ENCODE measurements at places on chromosomes 4 and X.

DNA sequence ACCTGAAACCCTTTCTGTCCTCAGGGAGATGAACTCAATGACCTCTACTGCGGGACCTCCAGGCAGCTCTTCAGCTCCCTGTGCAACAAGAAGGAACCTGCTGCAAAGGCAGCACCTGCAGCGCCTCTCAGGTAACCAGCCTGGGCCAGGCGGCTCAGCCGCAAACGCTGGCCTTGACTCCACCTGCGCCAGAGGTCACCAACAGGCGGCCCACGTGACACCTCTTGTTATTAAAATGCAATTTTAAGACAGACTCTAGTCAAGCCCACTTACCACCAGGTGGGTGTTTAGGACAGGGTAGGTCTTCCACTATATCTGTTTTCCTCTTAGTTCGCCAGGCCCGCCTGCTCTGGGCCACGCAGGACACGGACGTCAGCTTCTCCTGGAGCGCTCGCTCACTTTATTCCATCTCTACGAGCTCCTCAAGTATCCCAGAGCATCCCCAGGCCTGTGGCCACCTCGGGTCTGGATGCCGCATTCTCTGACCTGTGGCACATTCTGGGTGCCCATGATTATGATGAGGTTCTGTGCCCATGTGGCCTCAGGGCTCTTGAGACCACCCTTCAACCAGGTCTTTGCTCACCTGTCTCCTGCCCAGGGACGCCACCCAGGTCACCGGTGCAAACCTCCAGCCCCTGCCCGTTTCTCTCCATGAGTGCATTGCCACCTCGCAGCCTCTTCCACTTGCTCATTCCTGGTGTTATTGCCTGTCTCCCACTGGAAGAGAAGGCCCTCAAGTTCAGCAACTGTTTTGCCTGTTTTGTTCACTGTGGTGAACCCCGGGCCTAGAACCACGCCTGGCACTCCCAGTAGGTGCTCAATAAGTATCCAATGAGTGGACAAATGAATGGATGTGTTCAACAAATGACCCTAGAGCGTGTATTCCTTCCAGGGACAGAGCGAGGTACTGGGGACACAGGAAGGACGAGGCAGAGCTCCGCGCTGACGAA, 32.8 kb upstream of the JAKMIP1 start:
- DNase-seq: no peak

DNA sequence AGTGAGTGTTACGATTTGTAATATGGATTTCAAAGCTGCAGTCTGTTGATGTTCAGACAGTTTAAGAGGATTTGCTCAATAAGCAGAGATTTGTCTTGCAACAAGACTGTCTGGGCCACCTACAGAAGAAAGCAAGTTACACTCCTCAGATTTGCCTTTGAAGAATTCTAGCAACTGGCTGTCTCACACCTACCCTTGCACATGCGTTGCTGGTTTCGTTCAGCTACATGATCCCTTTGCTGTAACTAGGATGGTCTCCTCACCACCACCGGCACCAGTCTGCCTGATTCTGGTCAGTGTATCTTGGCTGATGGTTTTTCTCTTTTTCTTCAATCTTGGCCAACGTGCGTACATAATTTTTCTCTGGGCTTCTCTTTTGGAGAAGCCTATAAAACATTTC, 172.7 kb upstream of the LCORL start:
- no peak for DNase-seq

- DNase-seq: no peak
These were observed 187.4 kb upstream of the RPS6KA3 start for GRCh38 chrX:20454117-20454516.

- DNase-seq: no peak
These were observed at the start of gene IL13RA1 for GRCh38 chrX:118726887-118727685. TSS of gene IL13RA1 (plus strand) at chrX:118727606. CDS start at chrX:118727639, 33 bp downstream.

- no peak for DNase-seq
These were observed 580 bp upstream of the PLS3 start for GRCh38 chrX:115560211-115560977.

DNA sequence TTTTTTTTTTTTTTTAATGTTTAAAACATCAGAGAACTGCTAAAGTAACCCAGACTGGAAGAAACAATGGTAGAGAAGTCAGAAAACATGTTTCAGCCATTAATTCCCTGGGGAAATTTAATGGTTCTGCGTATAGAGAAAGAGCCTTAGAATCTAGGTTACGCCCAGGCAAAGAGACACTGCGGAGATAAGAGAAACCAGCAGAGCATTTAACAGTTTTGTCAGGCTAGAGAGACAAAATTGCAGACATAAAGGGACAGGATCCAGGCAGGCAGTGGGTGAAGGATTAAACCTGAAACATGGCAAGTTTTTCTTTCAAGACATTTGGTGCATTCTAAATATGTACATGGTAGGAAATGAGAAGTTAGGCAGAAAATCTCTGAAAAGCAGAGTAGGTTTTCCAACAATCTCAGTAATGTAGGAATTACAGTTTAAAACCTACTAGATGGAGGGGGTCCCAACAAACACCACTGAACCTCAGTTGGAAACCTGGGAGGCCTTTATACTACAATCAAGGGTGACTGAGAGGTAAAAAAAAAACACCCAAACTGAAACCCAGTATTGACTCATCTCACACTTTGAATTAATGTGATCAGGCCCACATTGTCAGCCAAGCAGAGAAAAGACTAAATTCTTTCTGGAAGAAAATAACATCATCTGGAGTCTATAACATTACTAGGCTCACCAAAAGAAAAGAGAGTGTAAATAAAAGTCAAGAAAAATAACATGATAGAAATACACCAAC, 254.2 kb upstream of the NWD2 start:
- DNase-seq: no peak

DNA sequence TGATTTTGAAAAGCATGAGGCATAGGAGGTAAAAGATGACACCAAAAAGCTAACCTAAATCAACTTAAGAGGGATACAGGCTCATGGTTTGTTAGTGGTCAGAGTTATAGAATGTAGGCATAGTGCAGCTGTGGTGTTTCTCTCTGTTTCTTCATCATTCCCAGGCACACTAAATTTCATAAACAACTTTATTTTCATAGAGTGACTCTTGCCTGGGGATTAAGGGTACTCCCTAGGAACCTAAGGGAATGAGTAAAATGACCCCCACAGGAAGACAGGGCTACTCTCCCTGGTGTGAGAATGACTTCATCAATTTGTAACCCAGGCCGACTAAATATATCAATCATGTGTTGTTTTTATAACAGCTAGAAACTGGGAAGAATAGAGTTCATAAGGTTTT, 11.1 kb downstream of the FABP2 start:
- no peak for DNase-seq

DNA sequence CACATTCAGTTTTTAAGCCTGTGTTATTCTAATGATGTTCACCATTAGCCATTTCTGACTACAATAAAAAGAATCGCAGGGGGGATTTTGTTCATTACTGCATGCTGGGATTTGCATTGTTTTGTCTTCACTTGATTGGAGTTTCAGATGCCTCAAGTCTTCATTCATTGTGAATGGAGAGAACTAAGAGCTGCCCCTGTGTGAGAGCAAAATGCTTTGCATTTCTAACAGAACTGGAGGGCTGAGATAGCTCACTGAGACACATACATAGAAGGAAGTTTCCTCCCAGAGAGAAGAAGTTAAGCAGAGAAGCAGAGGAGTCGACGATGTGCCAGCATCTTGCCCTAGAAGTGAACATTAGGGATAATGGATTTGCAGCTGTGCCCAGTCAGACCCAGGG, 113.5 kb upstream of the GATB start:
- DNase-seq: no peak

DNA sequence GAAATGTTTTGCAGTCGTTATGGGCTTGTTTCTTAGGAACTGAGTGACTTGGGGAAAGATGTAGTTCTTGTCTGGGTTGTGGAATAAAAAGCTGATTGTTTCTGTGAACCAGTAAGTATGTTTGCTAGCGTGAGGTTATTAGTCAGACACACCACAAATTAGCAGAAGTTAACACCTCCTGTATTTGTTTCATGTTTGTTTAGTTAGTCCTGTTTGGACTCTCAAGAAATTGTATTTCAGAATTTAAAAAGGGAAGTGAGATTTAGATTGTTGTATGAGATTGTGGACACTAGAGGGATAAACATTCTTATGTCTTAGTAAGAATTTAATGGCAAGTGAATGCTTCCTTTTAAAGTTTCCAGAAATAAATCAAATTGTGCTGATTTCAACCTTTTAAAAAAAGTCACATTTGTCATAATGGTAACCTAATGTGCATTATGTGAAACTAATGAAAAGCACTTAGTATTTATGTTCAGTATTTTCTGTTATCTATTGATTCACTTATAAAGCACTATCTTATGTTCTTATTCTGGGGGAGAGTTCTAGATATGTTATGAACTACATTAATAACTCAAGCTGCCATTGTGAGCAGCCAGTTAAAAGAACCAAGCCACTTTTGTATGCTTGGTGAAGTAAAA, 25.6 kb downstream of the ATP10D start:
- DNase-seq: no peak

DNA sequence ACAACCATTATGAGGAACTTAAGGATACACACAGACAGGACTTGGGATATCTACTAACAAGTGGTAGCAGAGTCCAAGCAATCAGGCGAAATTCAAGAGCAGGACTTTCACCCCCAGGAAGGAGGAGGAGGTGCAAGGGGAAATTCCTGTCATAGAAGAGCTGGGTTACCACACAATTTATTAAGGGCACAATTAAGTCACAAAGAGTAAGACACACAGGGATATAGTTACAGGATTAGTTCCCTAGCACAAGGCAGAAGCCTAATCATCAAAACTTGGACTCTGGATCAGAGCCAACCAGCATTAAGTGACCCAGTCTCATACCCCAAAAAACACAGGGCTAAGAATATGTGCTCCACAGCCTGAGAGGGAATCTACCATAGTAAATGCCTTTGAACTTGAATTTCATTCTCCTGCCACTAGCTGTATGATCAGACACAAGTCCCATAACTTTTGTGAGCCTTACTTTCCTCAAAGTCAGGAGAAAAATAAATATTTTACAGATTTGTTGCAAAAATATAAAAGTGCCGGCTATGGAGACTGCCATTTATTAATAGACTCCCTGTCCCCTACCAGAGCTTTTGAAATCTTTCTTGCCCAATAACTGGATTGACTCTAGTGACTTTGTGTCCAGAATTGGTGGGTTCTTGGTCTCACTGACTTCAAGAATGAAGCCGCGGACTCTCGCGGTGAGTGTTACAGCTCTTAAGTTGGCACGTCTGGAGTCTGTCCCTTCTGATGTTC, 87.0 kb downstream of the SYNPO2 start:
- DNase-seq: no peak

DNA sequence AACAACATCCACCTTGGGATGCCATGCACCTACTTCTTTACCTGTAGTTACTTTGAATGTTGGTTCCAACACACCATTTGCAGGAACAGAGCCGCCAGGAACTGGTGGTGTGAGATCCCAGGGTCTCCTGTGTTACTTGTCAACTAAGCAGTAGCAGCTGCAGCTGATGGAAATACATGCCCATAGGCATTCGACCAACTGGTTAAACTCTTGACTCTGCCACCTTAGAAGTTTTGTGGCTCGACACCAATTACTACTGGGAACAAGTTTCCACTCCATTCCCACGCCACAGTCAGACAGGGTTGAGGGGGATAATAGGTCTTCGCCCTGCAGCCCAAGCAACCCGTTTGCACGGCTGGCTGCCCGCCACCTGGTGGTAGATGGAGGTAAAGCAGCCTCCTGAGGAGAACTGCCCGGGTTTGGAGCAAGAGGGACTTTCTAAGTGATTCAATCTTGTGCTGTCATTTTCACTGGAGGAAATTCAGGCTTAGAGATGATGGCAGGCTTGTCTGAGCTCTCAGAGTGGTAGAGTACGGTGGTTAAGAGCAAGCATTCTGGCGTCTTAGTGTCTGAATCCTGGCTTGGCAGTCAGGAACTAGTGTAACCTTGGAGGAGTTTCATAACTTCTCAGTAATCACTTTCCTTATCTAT, 119.1 kb upstream of the TRIM2 start:
- peak; percentile 76 for DNase-seq

DNA sequence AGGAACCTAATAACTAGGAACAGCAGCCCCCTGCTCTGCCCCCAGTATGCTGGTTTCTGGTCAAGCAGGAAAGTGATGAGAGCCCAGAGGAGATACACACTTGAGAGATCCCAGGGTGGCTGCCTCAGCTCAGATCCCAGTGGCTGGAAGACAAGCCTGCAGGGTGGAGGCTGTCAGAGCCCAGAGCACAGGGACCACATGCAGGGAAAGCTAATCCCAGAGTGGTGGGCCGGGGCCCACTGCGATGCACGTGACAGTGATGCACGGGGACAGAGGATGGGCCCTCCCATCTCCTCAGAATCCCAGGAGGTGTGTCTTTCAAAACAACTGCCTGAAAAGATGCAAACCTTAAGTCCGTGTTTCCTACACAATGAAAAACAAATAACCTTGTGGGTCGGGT, 29.1 kb upstream of the CRMP1 start:
- DNase-seq: no peak

- no peak for DNase-seq
These were observed 1.2 kb upstream of the MGST2 start for GRCh38 chr4:139664442-139664841.

- no peak for DNase-seq
These were observed 20.5 kb upstream of the FAM193A start for GRCh38 chr4:2515830-2516550.

DNA sequence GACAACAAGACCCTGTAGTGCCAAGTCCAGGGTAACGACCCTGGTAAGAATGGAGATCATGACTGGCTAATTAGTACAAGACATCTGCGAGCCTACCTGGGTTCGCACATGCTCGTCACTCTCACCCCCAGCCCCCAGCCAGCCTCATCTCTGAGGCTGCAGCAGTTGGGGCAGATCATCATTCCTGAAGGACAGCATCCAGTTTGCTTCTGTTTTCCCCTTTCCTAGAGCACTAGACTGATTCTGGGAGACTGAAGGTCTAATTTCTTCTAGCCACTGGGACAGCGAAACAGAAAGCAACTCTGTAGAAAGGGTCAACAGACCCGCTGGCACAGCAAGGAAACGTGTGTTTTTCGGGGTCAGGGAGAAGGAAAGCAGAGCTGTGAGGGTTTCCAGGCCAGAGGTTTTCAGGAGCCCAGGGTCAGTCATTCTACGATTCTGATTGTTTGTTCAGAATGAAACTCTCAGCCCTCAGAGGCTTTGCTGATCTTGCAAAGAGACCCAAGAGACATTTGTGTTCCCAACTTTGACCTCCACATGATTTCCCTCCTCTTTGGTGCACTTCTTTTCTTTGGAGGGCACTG, 343.1 kb upstream of the NOCT start:
- no peak for DNase-seq

DNA sequence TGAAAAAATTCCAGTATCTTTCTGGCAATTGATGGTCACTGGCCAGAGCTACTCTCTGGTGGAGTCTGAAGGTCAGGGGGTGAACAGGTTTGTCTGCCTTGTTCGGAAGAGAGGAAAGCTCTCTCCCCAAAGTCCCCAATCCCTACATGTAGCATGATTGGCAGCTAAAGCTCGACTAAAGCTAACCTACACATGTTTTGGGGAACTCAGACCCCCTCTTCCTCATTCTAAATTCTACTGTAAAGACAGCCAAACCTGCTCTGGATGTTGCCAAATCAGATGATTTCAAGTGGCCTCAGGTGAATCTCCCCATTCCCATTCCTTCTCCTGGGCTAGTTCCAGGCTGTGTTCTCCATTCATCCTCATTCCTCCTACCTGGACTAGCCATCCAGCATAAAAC, 84.1 kb downstream of the MSN start:
- DNase-seq: no peak

GRCh38 chrX:149515954-149516602, 11.0 kb upstream of the IDS start:
- no peak for DNase-seq

DNA sequence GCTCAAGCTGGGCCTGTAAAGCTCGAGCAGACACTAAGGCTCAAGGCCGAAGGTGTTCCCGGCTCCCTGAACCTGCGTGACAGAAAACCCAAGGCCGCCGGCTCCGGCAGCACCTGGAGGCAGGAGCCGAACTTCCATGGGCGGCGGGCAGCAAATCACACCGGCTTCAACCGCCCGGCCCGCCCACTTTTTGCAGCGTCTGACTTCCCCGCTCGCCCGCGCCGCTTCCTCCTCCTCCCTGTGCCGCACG, 940 bp upstream of the NSD2 start:
- peak; percentile 79 for DNase-seq

Measured in activated CD4-positive, alpha-beta T cell treated with anti-CD3 and anti-CD28 coated beads for 1 hour (primary cell).